Epithelial cell of alveolus of lung (primary cell): ENCODE measurements at places on chromosomes 2 and 18. TPM values are rescaled to one million over a fixed set of nuclear protein-coding genes. Genes with fewer than 3 reads are reported as not detected.

The GPR155 gene
- 1.6 and 2.2 TPM in 2 replicates for total RNA-seq

The C1QL2 gene
- total RNA-seq: not detected in 2 replicates

The DES gene
- total RNA-seq: under 0.01 and 20.4 TPM in 2 replicates

The RTKN gene
- total RNA-seq: 15.1 and 15.7 TPM in 2 replicates

The ABCG5 gene
- not detected in 2 replicates for total RNA-seq

The LAMA1 gene
- 2.8 and 16.0 TPM in 2 replicates for total RNA-seq

The MC4R gene
- not detected in 2 replicates for total RNA-seq

The MDH1B gene
- total RNA-seq: 0.26 and 1.3 TPM in 2 replicates
